Femur (tissue), 1 donor: ENCODE measurements at places on chromosomes 12 and 14.
A peak's percentile ranks its signal among the peaks of the same experiment; 100 is the strongest.

GRCh38 chr14:41960281-41960680 lies 353.6 kb downstream of the LRFN5 start:
- no peak for DNase-seq

GRCh38 chr12:107439026-107439738 lies 246.4 kb upstream of the PWP1 start:
- no peak for DNase-seq

DNA sequence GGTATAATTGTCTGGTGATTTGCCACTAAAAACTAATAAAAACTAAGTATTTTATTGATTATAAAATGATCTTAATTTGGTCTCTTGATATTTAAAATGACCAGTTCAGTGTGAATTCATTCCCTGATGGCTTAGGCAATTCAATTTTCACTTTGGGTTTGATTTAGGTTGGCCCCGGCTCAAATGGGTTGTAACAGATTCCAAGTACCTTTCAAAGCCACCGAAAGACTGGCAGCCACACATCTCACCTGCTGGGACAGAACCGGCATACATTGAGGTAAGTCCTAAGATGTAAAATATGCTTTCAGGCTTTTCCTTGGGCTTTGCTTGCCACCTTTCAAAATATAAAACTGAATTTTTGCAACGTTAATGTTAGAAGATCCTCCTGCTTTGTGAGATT lies 77.5 kb upstream of the ATF1 start:
- no peak for DNase-seq

GRCh38 chr12:107064243-107064642 lies 29.1 kb downstream of the CRY1 start:
- DNase-seq, result no peak

- DNase-seq, result peak; percentile 88
Observed at GRCh38 chr14:73227812-73228781, 9.2 kb upstream of the PAPLN start.

DNA sequence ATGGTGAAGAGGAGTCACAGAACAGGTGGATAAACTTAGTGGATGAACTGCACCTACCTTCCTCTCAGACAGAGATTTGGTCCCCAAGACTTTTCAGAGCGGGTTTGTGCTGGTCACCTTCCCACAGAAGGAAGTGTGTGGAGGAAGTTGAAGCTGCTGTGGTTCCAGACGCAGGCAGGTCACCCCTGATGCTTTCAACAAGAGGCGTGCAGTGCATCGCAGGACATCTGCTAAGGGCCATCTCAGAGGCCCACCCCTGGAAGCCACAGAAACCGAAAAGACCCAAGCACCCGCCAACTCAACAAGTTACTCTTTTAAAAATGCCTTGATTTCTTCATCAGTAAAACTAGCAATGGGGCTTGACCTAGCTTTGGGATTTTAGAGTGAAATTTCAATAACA lies 1.0 kb upstream of the GPX2 start:
- no peak for DNase-seq

GRCh38 chr12:50933459-50934124 lies 18.8 kb upstream of the HIGD1C start:
- DNase-seq, result no peak

- no peak for DNase-seq
Observed at GRCh38 chr14:74655599-74656395, 43.8 kb upstream of the LTBP2 start.

DNA sequence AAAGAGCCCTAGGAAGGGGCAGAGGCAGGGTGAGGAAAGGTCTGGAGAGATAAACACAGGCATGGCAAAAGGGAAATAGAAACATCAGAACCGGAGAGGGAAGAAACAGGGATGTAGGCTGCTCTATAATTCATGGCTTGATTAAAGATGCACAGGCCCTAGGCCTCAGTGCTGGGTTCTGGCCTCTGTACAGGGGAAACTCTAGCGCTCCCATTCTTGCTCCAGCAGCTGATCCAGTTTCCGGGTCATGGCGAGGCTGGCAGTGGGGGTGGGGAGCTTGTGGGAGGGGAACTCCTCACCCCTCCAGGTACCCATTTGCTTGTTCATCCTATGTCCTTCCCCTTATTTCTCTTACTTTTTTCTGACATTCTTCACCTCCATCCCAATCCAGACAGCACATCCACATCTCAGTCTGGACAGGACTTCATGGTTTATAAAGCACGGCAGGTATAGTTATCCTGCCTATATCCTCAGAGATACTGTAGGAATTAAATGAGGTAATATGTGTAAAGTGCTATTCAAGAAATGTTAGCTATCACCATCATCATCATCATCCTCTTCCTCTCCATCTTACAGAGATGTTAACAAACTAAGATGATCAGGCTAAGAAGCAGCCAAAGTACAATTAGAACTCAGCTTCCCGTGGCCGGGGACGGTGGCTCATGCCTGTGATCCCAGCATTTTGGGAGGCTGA lies 8.0 kb upstream of the GPR84 start:
- no peak for DNase-seq

GRCh38 chr12:94318181-94318580 lies 141.5 kb downstream of the CEP83 start:
- DNase-seq, result no peak

- no peak for DNase-seq
Observed at GRCh38 chr12:64086946-64087345, 135.2 kb downstream of the KICS2 start.

- DNase-seq, result no peak
Observed at GRCh38 chr12:2631653-2632350, 163.0 kb upstream of the FKBP4 start.

DNA sequence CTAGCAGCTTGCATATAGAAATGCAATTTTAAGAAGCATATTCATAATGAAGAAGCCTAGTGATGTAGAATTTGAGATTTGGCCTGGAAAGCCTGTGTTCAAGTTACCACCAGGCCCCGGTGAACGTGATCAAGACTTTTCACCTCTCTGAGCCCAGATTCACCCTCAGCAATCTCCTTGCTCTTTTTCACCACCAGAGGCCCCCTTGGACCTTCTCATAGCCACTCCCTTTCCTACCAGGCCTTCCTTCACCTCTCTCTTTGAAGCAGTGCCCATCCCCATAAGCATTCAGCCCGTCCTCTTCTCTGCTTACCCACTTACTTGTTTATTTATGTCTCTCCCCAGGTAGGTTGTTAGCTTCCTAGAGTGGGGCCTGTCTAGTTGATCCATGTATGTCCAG lies 1280.9 kb downstream of the AACS start:
- no peak for DNase-seq

GRCh38 chr12:116640281-116640680 lies 81.1 kb downstream of the MAP1LC3B2 start:
- no peak for DNase-seq

DNA sequence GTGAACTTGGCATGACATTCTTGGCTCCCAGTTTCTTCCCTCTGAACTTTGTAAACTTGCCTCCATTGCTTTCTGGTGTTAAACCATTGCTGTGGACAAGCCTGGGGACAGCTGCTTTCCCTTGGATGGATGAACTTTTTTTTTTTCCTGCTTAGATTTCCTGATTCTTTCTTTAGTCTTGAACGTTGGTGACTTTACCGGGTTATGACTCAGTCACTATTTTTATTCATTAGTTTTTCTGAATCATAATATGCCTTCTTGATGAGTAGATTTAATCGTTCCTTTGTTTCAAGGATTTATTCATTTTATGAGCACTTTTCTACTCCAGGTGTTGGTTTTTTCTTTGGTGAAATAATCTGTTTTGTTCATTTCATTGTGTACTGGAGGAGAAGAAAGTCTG lies 155.0 kb upstream of the RTL1 start:
- no peak for DNase-seq

DNA sequence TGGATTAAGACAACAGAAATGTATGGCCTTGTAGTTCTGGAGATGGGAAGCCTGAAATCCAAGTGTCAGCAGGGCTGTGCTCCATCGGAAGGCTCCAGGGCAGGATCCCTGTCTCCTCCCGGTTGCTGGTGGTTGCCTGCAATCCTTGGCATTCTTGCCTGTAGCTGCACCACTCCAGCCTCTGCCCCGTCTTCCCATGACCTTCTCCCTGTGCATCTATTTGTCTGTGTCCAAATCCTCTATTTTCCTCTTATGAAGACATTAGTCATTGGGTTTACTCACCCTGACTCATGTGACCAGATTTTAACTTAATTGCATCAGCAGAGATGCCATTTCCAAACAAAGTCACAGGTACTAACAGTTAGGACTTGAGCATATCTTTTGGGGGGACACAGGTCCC lies 15.1 kb downstream of the TUNAR start:
- DNase-seq, result no peak

DNA sequence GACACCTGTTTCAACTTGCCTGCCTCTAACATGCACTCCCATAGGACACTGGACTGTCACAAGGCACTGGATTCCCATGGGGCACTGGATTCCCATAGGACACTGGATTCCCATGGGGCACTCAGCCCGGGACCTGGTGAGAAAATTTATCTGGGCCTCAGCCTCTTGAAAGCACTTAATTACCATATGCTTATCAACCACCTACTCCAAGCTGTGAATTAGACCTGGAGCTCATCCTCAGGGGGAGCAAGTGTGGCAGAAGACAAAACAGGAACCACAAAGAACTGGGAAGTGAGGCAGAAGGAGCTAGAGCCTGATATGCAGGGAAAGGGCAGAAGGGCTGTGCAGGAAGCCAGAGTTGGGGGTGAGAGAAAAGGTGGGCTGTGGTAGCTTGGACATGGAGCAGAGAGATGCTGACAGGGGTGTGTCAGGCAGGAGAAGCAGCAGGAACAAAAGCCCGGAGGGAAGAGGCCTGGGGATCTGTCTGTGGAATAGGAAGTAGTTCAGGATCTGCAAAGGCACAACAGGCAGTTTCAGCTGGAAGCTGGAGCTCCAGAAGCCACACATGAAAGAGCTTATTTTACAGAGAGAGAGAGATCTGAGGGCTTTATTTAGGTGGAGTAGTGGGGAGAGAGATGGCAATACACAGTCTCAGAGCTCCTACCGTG lies 3.1 kb downstream of the KRT82 start:
- DNase-seq, result no peak
